ENCODE measurements at places on chromosomes 12 and 14.

DNA sequence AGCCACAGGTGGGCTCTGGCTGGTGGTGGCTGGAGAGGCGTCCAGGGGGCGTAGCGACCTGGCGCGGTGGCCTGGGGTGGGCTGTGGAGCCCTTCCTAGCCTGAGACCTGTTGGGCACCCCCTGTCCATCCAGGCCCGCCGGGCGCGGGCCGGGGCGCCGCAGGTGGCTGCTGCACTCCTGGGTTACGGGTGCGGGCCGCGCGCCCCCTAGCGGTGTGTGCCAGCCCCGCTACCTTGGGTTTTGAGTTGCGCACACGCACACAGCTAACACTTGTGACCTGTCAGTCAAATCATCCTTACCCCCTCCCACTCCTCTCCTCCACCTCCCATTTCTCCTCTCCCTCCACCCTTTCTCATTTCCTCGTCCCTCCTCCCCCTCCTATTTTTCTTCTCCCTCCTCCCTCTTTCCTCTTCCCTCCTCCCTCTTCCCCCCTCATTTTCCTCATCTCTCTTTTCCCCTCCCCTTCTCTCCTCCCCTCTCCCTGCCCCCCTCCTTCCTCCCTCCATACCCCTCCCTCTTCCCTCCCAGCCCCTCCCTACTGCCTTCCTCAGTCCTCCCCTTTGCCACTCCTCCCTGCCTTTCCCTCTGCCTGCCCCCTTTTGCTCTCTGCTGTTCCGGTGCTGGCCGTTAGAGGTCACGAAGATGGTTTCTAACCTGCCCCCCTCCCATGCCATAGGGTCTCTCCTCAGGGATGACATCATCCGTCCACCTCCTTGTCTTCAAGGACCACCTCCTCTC lies 2.3 kb downstream of the MEG3 start:
- no peak for DNase-seq

- DNase-seq, result no peak
Measured at GRCh38 chr14:58607131-58607951, 30.4 kb upstream of the DACT1 start.

DNA sequence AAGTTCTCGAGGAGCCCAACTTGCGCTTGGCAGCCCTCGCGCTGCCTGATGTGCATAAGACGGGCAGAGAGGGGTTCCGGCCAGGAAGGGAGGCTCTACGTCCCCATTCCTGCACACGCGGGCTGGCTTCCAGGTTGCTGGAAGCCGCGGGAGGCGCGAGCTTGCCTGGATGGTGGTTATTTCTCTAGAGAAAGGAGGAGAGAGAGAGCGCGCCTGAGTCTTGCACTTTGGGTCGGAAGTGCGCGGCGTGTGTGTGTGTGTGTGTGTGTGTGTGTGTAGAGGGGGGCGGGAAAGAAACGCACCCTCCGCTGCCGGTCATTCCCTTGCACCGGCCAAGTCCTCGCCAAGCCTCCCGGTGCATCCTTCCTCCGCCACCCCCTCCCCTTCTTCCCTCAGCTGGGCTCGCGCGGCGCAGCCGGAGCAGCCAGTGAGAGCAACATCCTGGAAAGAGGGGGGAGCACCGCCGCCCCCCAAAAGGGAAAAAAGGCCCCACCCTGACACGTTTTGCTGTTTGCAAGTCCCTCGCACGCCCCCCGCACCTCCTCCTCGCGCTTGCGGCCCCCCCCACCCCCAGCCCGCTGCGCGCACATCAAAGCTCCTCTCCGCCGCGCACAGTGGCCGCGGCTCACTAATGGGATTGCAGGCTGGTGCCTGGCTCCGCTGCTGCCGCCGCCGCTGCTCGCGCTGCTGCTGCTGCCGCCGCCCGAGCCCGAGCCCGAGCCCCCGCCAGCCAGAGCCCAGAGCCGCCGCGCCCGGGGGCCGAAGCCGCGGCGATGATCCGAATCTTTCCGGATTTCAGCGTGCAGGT lies 4.4 kb upstream of the NPAS3 start:
- DNase-seq, result no peak

DNA sequence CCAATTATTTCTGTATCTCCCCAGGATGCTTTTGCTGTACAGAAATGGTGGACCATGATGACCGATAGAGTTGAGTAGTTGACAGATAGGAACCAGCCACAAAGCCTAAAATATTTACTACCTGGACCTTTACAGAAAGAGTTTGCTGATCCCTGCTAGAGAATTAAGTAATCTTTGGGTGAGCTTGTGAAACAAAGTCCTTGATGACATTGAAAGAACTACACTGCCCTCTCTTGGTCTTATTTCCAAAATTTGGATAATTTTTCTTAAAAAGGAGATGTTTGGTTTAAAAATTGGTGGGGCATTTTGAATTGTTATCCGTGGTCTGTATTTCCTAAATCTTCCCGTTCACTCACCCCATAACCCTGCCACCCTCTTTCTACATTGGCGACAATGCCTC lies 13.7 kb upstream of the TCTN1 start:
- DNase-seq, result no peak

GRCh38 chr14:99721792-99722516 lies 37.9 kb downstream of the CYP46A1 start:
- no peak for DNase-seq

DNA sequence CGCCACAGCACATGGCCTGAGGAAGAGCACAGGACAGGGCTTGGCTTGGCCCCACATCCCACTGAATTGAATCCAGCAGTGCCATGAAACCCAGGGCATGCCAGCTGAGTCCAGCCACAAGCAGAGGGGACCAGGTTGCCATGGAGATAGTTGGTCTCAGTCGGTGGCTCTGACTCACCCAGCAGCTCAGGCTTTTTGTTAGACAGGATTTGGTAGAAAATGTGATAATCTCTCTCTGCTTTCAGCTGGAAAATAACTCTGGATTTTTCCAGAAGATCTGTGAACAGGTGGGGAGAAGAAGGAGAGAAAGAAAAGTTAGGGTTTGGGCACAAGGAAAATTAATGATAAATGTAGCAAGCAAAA lies 4.8 kb downstream of the MYH7 start:
- no peak for DNase-seq

DNA sequence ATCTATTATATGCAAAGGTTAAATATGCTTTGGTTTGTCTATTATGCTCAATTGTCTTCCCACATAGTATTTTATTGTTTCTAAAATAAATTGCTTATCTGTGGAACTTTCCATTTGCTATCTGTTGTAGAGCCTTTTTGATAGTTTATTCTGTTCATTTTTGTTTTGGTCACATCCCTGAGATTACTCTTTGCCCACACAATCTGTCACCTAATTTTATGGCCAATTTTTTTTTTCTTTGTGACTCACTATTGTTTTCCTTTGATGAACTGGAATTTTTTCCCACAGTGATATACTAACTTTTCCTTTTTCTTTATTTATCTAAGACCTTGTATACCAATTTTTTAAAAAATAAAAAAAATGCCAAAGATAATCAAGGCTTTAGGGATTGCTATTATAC lies 61.1 kb downstream of the RASSF9 start:
- no peak for DNase-seq

DNA sequence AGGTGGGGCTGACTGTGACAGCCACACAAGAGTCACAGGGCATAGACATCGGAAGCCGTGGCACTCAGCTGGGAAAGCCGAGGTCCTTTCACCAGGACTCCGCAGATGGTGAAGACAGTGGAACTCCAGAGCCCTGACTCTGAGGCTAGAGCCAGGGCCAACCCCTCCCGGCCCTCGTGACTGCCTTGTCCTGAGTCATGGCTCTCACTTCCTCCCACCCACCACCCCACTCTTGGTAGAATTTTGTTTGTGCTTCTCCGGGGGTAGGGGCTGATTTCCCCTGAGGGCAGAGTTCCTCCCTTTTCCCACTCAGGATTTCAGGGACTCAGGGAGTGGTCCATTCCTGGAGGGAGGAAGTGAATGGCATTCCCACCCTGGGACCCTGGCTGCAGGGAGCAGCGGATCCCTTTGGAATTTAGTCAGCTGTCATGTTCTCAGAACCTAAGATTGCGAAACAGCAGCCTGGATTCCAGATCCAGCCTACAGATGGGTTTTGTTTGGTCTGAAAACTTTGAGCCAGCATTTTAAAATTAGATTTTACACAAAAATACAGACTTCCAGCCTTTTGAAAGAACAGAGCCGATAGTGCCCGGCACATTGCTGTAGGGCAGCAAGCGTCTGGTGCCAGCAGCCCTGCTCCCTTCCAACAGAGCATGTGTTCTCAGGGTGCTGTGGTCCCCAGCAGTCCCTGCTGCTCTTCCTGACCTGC lies 50.7 kb downstream of the TPCN1 start:
- no peak for DNase-seq

GRCh38 chr14:36626151-36626550 lies 35.5 kb upstream of the PAX9 start:
- DNase-seq, result no peak

DNA sequence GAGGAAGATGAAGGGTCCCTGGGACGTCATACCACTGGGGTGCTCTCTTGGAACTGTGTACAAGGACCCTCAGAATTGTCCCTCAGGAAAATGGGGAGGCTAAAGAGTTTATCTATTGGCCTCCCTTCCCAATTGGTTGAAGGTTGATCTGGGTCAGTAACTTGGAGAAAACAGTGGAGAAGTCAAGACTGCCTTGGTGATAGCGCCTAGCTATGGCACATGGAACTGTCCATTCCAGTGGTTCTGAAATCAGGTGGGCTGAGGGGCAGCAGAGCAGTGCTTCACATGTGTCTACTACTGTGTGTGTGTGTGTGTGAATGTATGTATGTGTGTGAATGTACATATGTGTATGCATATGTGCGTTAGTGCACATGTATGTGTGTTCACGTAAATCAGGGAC lies 316.1 kb downstream of the AACS start:
- DNase-seq, result no peak

DNA sequence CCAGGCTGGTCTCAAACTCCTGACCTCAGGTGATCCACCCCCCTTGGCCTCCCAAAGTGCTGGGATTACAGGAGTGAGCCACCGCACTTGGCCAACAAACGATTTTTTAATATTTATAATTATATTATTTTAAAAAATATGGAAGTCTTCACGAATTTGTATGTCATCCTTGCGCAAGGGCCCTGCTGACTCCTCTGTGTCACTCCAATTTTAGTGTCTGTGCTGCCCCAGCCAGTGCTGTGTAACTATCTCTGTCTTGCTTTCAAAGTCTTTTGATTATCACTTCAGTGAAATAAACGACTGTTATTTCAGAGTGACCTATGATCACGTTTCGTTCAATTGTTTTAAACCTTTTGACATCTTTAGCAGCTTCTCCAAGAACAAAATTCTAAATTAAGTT lies 13.1 kb upstream of the MMP17 start:
- DNase-seq, result no peak

DNA sequence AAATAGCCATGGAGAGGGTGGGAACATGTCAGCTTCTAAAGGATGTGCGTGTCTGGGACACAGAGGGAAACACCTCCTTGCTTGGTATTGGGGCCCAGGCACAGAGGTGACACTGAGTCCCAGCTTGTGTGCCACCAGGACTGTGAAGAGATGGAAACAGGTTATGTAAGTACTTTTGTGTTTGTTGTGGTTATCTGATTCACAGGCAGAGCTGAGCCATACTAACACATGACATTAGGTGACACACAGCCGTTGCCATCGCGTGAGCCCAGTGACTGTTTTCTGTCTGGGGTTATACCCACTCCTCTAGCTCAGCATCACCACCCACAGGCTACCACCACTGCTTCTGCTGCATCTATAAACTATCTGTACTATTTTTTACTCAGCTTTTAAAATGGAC lies 12.1 kb upstream of the FLVCR2 start:
- no peak for DNase-seq

DNA sequence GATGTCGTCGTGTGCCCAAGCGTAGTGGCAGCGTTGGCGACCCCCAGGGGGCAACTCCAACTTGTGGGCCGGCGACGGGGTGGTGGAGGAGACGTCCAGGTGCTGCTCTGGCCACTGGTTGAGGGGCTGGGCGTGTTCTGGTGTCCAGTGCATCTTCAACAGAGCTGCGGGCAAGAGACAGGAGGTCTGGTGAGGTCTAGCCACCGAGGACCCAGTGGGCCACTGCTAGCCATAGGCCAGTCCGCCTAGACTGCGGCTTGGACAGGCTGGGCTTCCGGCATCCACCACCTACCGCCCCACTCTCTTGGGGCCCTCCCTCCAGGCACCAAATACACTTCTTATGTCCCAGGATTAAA lies 26.3 kb downstream of the FIGNL2 start:
- no peak for DNase-seq

DNA sequence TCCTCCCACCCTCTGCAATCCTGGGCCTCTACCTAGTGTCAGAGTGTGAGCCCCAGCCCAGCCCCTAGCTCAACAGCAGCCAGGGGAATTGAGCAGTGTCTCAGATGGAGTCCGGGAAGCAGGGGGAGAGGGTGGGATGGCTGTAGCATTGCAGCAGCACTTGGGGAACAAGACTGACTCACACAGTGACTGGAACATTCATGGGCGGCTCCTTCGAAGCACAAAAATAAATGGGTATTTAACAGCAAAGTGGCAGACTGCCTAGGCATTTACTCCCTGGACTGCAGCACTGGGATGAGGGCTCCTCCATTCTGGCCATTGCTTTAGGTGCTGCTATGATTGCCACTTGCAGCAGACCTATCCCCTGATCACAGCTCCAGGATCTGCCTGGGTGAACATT lies 46.0 kb upstream of the STK38L start:
- DNase-seq, result no peak

DNA sequence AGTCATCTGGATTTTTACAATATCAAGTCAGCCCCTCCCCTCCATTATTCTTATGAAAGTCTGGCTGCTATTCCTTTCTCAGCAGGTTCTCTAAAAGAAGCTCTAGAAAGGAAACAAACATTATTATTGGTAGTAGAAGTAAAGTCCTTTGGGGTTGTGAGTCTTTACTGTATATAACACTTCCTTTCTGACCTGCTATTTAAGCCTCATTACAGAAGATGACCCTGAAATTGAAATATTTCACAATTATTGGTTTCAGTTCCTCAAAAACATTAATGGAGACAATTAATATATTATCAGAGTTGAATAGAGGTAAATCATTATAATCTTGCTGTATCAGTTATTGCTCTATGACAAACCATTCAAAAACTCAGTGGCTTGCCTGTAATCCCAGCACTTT lies 19.3 kb downstream of the PLEKHA5 start:
- DNase-seq, result no peak

DNA sequence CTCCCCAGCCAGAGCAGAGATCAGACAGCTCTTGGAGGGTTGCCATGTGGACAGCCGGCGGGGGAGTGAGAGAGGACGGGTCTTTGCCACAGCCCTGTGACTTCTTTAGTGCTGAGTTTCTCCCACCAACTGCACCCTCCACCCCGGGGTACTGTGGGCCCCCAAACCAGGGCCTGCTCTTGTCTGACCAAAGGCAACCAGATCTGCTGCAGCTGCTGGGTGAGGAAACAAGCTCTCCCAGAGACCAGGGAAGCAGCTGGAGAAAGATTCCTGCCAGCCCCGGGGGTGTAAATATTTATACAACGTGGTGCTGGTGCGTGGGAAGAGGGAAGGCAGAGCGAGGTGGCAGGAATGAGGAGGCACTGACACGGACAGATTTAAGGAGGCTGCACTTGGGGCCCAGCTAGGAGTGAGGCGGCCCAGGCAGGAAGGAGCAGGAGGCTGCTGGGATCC lies 14.3 kb upstream of the ZFP36L1 start:
- DNase-seq, result no peak

GRCh38 chr14:99730876-99731546 lies 46.9 kb downstream of the CYP46A1 start:
- DNase-seq, result no peak

Data from esophagus squamous epithelium (tissue), 5 donors.